Bronchial epithelial cell (primary cell): ENCODE measurements at places on chromosomes 3 and 15.

GRCh38 chr15:89614164-89614563 lies 38.9 kb downstream of the TICRR start:
- peak; percentile 7 for DNase-seq

DNA sequence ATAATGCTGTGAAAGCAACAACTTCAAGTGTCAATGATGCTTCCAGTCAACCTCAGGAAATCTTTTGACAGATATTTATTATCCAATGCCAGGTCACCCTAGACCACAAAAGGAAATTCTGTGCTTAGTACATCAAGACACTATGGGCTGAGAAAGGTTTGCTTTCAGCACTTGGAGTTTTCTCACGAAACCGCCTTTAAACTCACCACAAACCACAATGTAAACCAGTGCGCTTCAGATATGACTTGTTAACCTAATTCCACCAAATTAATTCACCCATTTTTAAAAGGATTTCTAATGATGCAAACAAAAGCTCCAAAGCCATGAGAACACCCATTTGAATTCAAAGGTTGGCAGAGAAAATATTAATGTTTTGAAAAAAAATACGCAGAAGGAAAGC lies 292.9 kb upstream of the NR2F2 start:
- DNase-seq = no peak

DNA sequence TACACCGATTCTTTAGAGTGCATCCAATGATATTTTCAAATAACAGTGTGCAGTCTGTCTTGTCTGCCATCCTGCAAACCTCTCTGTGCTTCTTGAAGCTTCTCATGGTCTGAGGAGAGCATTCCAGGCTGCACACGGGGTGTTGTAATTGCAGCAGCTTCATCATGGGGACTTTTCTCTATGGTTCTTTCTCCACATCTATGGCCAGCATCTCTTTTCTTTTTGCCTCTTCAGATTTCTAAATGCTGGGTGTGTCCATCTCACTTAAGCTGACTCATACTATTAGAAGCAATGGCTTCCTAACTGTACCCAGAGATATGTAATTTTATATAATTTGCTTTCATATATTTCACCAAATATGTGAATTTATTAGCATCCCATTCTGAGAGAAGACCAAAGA lies 63.8 kb upstream of the EPHB3 start:
- peak; percentile 16 for DNase-seq

DNA sequence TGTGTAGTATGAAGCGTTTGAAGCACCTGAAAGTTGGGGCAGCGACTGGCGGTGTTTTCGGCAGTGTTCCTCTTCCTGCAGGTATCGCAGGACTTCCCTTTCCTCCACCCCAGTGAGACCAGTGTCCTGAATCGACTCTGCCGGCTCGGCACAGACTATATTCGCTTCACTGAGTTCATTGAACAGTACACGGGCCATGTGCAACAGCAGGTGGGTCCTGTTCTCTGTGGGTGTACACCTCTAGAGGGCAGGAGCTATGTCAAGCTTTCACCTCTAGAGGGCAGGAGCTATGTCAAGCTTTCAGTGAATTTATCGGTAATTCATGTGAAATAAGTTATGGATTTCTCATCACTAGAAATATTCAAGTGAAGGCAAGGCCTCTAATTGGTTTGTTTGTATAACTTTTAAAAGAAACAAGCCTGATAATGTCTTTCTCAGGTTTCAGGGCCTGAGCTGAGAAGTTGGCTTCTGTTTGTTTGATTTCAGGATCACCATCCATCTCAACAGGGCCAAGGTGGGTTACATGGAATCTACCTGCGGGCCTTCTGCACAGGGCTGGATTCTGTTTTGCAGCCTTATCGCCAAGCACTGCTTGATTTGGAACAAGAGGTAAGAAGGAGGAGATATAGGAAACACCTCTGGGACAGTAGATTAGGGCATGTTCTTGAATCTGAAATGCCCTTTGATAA lies 5.3 kb downstream of the TUBGCP4 start:
- peak; percentile 33 for DNase-seq

GRCh38 chr3:183906234-183906921 lies 21.7 kb upstream of the PARL start:
- DNase-seq = no peak

DNA sequence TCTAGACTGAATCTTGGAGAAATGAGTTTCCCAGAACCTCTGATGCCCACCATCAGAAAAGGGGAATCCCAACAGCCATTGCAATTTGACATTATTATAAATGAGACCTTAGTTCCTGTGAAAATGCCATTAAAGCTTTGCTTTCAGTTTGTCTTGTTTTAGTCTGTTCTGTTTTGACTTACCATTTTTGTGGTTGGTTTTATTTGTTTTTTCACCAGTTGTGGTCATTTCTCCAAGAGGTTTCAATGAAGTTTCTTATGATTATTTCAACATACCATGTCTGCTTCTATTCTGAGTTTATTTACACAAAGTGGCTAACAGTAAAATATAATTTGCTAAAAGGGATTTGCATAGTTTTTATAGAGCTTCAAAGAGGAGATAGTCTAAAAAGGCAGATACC lies 175.0 kb upstream of the MCTP2 start:
- no peak for DNase-seq

- no peak for DNase-seq
These were observed 570.0 kb upstream of the NR2F2 start for GRCh38 chr15:95760508-95760907.

GRCh38 chr15:32851572-32851971 lies 133.8 kb downstream of the GREM1 start:
- peak; percentile 94 for DNase-seq

GRCh38 chr3:113615976-113616375 lies 80.5 kb downstream of the USF3 start:
- no peak for DNase-seq

- no peak for DNase-seq
These were observed 76.3 kb downstream of the SMARCC1 start for GRCh38 chr3:47705391-47705790.

DNA sequence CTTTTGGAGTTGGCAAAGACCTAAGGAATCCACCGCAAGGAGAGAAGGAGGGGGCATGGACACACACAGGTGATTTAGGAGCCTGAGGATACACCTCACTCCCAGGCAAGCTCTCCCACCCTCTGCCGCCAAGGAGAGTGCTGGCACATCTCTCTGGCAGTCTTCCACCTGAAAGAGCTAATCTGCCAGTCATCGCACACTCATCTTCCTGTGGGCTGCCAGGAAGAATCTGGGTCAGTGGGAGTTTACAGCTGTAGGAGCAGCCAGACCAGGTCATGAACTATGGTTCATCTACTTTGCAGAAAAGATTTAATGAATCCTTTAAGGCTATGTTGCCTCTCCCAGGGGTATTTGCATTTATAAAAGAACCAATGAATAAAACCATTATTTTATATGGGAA lies 170.6 kb upstream of the TSC22D2 start:
- DNase-seq = peak; percentile 92

DNA sequence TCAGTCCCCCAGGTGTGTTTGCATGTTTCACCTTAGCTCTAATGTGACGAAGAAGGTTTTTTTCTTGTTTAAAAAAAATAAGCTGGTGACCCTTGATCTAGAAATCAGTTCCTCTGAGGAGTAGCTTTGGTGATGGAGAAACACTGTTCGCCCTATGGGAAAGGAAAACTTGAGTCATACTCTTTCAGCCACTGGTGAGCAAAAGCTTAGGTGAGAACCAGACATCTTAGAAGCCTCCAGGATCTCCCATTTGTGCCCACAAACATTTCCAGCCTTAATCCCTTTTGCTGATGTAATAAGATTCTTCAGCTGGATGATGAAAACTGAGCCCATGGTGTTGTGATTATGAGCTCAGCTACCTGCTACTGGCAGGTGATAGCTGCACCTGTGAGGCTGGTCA lies 37.8 kb downstream of the SLC27A2 start:
- DNase-seq = peak; percentile 58

DNA sequence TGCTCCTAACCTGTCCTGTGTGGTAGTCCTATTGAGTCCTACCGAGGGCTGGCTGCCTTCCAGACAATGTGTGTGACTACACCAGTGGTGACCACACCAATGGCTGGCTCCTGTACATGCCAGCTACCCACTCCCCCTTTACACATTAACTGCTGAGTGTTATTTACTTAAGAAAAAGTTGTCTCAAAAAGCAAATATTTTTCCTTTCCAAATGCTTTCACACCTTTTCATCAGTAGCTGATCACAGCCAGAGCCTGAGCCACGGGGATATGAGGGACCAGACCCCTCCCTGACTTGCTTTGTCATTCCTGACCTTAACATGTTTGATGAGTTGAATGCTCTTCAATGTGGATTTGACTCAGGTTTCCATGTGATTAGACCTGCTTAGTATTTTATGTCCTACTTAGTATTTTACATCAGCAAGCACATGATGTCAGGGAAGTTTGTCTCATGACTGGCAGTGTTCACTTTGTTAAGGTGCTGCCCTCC lies 29.6 kb upstream of the GREM1 start:
- peak; percentile 92 for DNase-seq

GRCh38 chr15:66698318-66698961 lies 3.6 kb upstream of the SMAD6 start:
- DNase-seq = peak; percentile 52

DNA sequence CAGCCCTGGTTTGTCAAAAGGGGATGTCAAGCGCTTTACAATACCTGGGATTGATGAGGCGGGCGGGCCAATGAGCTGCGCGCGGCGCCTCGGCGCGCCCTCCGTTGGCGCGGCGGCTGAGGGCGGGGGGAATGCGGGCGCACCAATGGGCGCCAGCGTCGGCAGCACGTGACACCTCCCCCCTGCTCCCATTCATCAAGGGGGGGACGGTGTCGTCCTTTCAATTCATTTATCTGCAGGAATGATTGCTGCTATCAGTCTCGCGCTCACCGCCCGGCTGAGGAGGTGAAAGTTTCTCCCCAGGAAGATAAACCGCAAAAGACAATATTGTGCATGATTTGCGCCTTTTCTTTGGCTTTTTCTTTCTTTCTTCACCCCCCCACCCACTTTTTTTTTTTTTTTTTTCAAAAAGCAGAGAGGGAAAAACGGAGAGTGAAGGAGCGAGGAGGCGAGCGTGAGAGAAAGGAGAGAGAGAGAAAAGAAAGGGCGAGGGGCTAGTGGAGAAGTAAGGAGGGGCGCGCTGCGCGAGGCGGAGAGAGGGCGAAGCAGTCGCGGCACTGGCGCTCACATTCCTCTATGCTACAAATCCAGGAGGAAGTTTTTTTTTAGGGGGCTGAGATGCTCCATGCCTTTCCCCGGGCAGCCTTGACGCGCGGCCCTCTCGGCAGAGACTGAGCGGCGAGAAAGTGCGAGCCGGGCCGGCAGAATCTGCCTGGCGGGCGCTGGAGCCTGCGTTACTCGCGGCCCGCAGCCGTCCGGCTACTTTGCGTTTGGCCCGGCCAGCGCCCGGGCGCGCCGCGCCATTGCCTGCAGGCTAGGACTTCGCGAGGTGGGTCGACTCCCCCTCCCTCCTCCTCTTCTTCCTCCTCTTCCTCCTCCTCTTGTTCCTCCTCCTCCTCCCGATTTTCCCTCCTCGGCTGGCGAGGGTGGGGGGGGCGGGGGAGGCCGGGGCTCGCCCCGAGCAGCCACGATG lies at the start of gene ZIC1:
TSS of gene ZIC1 (plus strand) at position 223 of the 973 bp plus-strand sequence. CDS start at position 971, 748 bp downstream.
- DNase-seq = no peak

DNA sequence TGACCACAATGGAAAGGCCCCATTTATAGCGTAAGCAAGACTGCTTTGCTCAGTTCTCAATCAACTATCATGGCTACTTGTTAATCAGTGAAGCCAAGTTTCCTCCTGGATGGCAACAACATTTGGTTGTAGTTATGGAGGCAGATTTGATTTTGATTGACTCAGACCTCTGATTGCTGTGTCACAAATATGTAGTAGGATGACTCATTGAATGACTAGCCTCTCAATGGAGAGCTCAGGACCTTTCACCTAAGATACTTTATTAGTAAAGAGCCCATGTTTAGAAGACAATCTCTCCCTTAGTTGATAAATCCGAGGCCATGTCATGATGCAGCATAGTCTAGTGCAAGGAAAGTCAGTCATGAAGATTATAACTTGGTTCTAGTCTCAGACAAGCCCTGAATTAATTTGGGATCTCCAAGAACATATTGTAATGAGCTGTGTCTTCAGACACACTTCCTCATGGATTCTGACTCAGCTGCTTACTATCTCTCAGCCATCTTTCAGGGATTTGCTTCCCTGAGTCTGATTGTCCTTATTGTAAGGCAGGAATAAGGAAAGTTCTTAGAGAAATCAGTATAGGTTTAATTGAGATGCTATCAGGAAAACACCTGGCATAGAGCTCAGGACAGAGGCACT lies 397.4 kb upstream of the TMCO5A start:
- DNase-seq = peak; percentile 55

- no peak for DNase-seq
These were observed 60.9 kb upstream of the NPHP3 start for GRCh38 chr3:132783152-132783551.

GRCh38 chr3:116139641-116140040 lies 305.6 kb downstream of the LSAMP start:
- DNase-seq = no peak

DNA sequence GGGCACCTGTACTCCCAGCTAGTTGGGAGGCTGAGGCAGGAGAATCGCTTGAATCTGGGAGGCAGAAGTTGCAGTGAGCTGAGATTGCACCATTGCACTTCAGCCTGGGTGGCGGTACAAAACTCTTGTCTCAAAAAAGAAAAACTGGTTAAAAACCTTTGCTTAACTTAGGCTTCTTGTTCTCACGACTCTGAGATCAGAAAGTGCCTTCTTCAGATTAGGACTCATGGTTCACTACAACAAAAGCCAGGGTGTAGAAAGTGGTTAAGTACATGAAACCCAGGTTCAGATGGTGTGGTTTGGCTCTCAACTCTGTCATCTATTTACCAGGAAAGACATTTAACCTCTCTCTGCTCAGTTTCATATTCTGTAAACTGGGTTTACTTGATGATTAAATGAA lies 168.4 kb downstream of the TUSC7 start:
- DNase-seq = no peak

- DNase-seq = no peak
These were observed 239.3 kb upstream of the GBE1 start for GRCh38 chr3:82000773-82001172.

- no peak for DNase-seq
These were observed at the start of gene GCHFR for GRCh38 chr15:40763801-40764628. Gene GCHFR, plus strand, starts transcription at chr15:40764068. Its CDS starts 113 bp downstream, at chr15:40764181.

DNA sequence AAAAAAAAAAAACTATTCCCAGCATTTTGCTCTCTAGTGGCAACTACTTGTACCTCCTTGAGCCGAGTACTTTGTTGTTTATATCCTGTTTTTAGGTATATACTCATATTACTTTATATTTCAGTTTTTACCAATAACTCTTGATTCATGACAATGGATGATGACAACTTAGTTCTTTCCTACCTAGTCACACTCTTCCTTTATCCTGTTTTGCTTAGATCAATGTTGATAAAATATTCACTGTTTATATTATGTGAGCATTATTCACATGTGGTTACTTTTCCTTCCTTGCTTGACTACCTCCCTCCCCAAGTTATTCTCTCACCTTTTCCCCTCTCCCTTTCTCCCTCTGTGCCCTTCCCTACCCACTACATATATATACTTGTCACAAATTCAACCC lies 53.7 kb downstream of the NKIRAS1 start:
- DNase-seq = no peak

DNA sequence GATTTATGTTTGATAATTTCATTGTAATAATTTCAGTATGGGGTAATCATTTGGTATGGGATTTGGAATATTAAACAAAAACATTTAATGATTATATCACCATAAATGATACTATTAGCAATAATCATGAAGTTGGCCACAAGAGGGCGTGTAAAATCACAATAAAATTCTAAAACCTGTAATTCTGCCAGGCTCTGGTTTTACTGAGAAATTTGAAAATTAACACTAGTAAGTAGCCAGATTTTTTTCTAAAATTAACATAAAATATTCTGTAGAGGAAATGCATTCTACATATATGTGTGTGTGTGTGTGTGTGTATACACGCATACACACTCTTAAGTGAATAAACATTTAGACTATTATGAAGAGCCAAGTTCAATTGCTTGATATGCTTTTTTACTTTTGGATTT lies 40.5 kb downstream of the FEZF2 start:
- peak; percentile 12 for DNase-seq
